ENCODE measurements at places on chromosomes 5 and 9.

DNA sequence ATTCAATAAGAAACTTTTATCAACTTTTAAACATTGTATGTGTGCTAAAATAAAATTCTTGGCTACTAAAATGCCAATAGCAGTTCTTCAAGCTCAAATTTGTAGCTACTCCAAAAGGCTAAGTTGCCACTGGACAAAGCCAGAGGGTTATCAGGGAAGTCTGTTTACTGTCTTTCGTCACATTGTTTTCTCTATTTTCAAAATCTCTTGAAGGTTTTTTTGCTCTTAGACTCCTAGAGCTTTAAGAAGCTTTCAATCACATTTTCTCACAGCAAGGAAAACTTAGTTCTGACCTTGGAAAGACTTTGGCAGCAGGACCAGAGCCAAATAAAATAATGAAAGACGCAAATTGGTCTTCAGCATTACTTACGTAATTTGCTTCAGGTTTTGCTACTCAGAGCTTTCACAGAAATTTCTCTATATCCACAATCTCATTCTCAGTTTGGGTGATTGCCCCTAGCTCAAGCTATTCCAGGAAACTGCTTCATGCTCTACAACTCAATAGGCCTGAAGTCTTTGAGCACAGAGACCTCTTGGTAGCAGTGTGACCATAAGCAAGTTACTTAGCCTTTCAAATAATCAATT lies 257.7 kb downstream of the GABRG2 start:
- no peak for DNase-seq

GRCh38 chr9:132982458-132982857 lies 4.0 kb downstream of the GFI1B start:
- DNase-seq, result peak; percentile 52

GRCh38 chr5:143605403-143606005 lies 202.0 kb upstream of the NR3C1 start:
- no peak for DNase-seq

- no peak for DNase-seq
These were observed 20.1 kb downstream of the PCDHGC5 start for GRCh38 chr5:141508798-141509611.

DNA sequence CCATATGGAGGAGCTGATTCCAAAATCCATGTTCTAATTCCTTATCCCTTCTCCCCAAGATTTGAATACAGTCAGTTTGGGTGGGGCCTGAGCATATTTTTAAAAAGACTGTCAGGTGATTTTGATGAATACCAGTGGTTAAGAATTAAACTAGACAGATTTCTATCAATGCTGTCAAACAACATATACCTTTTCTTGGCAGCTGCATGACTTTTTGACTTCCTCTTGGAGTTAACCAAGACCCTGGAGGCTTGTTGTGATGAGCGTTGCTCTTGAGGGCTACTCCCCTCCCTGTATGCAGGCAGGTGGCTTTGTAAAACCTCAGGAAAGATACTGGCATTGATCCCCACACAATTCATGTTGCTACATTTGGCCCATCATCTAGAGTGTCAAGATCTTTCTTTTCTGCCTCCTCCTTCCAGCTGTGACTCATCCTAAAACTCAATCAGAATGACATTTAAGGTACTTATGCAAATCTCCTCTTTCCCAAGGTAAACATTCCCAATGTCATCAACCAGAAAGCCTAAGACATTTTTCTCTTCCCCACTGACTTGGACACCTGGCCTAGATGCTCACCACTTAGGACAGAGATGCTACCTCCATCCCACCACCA lies 61.7 kb downstream of the PPP2R2B start:
- DNase-seq, result no peak

DNA sequence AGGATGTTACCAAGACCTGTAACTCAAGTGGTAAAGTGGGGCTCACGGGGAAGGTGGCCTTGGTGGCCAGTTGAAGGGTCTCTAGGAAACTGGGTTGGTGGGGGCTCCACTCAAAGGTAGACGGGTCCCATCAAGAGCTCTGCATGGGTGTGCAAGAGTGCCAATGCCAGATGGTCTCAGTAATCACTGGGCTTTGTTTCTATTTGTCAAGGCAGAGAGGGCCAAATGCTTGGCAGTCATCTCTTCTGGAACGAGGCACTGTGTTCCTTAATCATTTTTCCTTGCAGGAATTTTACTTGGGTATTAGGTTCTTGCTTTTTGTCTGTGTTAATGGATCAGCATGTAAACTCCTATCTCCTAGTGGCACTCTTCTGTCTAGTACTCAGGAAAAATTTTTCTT lies 220.8 kb downstream of the DIRAS2 start:
- DNase-seq, result no peak

- DNase-seq, result no peak
These were observed 116.8 kb upstream of the PAM start for GRCh38 chr5:102638316-102638715.

GRCh38 chr5:143002459-143003327 lies 232.5 kb downstream of the ARHGAP26 start:
- no peak for DNase-seq

- no peak for DNase-seq
These were observed 145.9 kb upstream of the CDH6 start for GRCh38 chr5:31047621-31048020.

- no peak for DNase-seq
These were observed 174.5 kb upstream of the RAD23B start for GRCh38 chr9:107108342-107109130.

GRCh38 chr5:78506261-78507024 lies 142.1 kb downstream of the LHFPL2 start:
- DNase-seq, result no peak

DNA sequence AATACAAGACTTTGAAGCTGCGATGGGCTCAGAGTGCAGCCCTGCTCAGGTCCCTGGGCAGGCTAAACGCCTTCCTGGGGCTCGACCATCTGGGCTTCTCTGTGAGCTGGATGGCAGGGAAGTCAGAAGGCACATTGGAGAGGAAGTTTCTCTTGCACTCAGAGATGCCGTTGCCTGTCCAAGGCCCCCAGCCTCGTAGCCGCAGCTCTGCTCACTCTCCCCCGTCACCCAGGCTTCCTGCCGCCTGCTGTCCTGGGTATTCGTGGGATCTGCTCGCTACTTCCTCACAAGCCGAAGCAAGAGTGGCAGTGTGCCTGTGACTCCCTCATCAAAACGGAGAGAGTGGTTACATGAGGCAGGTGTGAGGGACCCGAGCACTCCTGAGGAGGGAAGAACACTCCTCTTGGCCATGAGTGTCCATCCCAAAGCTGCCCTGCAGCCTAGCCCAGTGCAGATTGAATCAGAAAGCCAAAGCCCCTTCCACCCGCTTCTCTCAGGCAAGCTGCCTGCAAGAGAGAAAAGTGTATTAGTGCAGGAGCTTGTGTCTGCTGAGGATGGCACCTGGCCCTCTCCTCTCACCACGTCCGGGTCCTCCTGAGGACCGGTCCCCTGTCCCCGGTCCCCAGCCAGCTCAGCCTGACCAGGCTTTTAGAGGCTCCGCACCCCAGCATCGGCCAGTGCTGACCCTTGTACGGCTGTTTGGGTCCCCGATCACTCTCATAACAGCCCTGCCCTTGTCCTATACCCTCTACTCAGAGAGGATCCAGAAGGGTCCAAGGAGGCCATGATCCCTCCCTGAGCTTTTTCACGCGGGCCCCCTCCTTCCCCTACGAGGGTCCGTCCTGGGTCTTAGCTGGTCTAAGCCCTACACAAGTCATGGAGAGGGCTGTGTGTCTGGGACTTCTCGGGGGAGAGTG lies 7.3 kb downstream of the FCN2 start:
- DNase-seq, result no peak

- no peak for DNase-seq
These were observed 242.9 kb downstream of the NSG2 start for GRCh38 chr5:174288439-174288838.

GRCh38 chr5:141680751-141681201 lies 1.3 kb downstream of the ARAP3 start:
- no peak for DNase-seq

- no peak for DNase-seq
These were observed 38.8 kb downstream of the NSUN2 start for GRCh38 chr5:6594066-6594465.

- DNase-seq, result no peak
These were observed 77.3 kb downstream of the SEMA4D start for GRCh38 chr9:89420397-89421178.

DNA sequence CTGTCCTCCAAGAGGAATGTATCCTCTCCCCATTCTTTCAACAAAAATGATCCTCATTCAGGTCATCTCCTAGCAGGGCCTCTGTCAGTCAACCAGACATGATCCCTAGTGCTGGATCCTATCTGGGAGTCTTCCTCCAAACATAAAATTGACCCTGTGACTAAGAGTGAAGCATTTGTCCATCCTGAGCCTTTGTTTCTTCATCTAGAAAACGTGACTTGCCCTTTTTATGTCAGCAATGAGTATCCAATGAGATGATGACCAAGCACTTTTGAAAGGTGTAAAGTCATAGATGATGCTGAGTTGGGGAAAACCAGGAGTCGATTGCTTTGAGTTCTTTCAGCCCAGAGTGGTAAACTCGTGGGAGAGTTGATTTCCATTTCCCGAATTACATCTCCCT lies 143.3 kb downstream of the CMYA5 start:
- DNase-seq, result no peak

GRCh38 chr5:138139781-138140090 lies 508 bp upstream of the NME5 start:
- no peak for DNase-seq

GRCh38 chr9:95515272-95516113 lies 1.3 kb downstream of the PTCH1 start:
- no peak for DNase-seq

DNA sequence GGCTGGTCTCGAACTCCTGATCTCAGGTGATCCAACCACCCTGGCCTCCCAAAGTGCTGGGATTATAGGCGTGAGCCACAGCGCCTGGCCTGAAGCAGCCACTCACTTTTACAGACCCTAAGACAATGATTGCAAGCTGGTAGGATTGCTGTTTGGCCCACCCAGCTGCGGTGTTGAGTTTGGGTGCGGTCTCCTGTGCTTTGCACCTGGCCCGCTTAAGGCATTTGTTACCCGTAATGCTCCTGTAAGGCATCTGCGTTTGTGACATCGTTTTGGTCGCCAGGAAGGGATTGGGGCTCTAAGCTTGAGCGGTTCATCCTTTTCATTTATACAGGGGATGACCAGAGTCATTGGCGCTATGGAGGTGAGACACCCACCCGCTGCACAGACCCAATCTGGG lies 1.5 kb downstream of the CA9 start:
- no peak for DNase-seq

- no peak for DNase-seq
These were observed 116.6 kb downstream of the CDH12 start for GRCh38 chr5:22736443-22737003.

- no peak for DNase-seq
These were observed 261.6 kb downstream of the SEMA5A start for GRCh38 chr5:9284272-9284671.

GRCh38 chr5:159026781-159027180 lies 72.9 kb downstream of the EBF1 start:
- no peak for DNase-seq

DNA sequence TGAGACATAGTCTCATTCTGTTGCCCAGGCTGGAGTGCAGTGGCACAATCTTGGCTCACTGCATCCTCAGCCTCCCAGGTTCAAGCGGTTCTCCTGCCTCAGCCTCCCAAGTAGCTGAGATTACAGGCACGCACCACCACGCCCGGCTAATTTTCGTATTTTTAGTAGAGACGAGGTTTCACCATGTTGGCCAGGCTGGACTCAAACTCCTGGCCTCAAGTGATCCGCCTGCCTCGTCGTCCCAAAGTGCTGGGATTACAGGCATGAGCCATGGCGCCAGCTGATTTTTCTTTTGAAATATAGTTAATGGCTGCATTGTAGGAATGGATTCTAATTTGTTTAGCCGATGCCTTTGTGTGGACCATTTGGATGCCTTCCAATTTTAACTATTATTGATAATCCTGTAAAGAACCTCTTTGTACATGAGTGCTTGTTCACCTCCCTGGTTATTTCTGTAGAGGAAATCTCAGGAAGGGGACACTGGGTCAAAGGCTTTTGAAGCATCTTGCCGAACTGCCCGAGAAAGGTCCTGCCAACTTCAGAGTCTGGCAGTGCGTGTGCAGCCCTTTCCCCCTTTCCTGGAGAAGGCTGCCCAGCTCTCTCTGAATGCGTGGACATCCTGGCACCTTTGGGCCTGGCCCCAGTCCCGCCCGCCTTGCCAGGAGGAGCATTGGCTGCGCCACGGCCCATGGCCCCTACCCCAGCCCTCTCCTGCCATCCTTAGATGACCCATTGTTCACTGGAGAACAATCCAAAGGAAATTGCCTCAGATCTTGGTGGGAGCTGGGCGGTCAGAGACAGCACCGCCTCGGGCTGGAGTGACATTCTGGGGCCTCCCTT lies 8.9 kb upstream of the NUP214 start:
- no peak for DNase-seq

- DNase-seq, result no peak
These were observed 109.5 kb downstream of the PALM2AKAP2 start for GRCh38 chr9:109889456-109889855.

DNA sequence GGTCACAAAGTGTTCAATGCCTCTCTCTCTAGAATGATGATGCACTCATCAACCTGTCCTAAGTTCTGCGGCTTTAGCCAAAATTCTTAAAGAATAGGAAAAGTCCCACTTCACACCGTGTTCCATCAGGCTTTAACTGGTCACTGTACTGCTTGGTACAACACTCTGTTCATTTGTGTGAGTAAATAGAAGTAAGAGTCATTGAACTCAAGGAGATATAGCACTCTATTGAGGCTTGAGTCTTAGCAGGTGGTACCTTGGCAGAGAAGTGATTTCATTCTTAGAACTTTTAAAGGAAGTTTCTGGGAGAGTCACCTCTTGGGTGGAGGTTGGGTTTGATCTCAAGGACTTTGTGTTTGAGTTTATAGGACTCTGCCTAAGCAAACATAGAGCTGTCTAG lies 92.6 kb downstream of the TENT4A start:
- DNase-seq, result no peak

GRCh38 chr5:119420169-119420568 lies 32.1 kb upstream of the HSD17B4 start:
- no peak for DNase-seq

- DNase-seq, result no peak
These were observed 22.9 kb upstream of the HMGCS1 start for GRCh38 chr5:43336159-43336558.

GRCh38 chr9:104970271-104970987 lies 42.5 kb upstream of the ABCA1 start:
- DNase-seq, result no peak

DNA sequence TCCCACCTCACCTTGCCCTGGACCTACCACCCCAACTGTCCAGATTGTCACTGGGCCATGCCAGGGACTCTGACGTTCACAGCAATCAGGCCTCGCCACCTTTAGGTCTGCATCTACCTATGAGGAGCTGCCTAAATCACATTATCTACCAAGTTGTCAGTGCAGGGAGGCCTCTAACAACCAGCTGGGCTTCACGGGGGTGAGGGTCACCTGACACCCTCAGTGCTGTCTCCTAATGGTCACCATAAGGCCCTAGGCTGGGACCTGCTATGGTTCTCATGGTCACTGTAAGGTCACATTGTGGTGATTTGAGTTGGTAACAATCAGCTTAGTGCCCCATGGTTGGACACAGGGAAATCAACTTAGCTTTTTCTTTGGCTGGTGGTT lies 119.2 kb upstream of the CXCL14 start:
- DNase-seq, result no peak
